ENCODE measurements at places on chromosomes 1 and 21. TPM values are rescaled to one million over a fixed set of nuclear protein-coding genes. Genes with fewer than 3 reads are reported as not detected.

GABPA gene
- 18.9 TPM for total RNA-seq

PLPPR4 gene
- total RNA-seq: not detected

SYDE2 gene
- 4.7 TPM for total RNA-seq

NEGR1 gene
- total RNA-seq: under 0.01 TPM

RGS8 gene
- total RNA-seq: not detected

GLIS1 gene
- not detected for total RNA-seq

CAMK1G gene
- not detected for total RNA-seq

LAMB3 gene
- total RNA-seq: 218 TPM

PADI2 gene
- total RNA-seq: 0.43 TPM

TBX15 gene
- not detected for total RNA-seq

DEPDC1 gene
- 2.7 TPM for total RNA-seq

Data from placental epithelial cell (primary cell).